HuH-7 (cell line): ENCODE measurements at places on chromosomes 5 and 9.

GRCh38 chr9:97904725-97905124 lies 17.6 kb downstream of the TRMO start:
- DNase-seq, result no peak

GRCh38 chr9:76699971-76700370 lies 64.3 kb upstream of the PCA3 start:
- no peak for DNase-seq

DNA sequence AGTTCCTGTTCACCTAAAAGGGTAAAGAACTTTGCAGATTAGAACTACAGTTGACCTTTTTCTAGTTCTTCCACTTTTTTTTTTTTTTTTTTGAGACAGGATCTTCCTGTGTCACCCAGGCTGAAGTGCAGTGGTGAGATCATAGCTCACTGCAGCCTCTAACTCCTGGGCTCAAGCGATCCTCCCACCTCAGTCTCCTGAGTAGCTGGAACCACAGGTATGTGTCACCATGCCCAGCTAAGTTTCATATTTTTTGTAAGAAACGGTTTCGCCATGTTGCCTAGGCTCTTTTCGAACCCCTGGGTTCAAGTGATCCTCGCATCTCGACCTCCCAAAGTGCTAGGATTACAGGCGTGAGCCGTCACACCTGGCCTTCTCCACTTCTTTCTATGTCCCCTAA lies 39.7 kb upstream of the TNFAIP8 start:
- no peak for DNase-seq

GRCh38 chr9:14868772-14869583 lies 41.2 kb downstream of the FREM1 start:
- peak; percentile 9 for DNase-seq

DNA sequence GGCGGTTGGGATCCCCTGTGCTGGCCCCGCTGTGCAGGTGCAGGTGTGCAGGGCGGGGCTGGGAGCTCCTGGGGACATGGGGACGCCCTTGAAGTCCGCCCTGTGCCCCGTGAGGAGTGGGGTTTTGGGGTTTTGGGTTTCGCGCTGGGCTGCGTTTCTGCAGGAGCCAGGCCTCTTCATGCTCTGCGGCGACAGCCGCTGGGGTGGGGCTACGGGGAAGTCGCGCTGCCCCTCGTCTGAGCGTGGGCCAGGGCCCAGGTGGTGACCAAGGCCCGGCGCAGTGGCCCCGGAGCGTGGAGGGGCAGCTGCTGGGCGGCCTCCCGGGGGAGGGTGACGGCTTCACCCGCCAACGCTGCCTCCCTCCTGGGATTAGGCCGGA lies 47.8 kb upstream of the IRX4 start:
- no peak for DNase-seq

GRCh38 chr5:149072376-149072775 lies 9.5 kb upstream of the SH3TC2 start:
- DNase-seq, result no peak

DNA sequence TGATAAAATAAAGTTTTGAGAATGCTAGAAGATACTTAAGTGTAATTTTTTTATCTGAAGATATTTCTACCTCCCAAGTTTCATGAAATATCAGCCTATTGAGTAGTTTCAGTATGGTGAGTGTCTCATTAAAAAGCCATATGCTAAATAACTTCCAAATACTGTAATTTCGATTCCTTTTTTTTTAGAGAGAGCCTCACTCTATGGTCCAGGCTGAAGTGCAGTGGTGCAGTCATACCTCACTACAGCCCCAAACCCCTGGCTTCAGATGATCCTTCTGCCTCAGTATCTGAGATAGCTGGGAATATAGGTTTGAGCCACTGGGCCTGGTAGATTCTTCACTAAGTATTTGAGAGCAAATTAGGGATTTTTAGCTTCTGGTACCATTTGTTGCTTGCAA lies 24.5 kb downstream of the CDC42SE2 start:
- no peak for DNase-seq

- DNase-seq, result no peak
Measured at GRCh38 chr5:151913425-151913824, 11.2 kb downstream of the GLRA1 start.

DNA sequence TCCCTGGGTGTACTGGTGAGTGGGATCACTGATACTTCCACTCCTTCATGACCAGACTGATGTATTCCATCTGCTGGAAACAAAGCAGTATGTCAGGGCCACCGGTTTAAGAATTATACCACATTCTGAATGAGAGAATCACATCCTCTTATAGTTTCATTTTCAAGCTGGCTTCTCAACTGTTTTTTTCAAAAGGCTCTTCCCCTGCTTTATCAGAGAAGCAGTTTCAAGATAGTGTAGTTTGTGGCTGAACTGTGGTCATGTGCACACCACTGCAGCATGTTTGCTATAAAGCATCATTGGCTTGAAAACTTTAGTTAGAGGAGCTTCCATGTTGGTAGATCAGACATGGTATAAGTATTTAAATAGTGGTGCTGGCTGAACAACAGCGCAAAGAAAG lies 450.5 kb upstream of the CDH10 start:
- DNase-seq, result no peak

DNA sequence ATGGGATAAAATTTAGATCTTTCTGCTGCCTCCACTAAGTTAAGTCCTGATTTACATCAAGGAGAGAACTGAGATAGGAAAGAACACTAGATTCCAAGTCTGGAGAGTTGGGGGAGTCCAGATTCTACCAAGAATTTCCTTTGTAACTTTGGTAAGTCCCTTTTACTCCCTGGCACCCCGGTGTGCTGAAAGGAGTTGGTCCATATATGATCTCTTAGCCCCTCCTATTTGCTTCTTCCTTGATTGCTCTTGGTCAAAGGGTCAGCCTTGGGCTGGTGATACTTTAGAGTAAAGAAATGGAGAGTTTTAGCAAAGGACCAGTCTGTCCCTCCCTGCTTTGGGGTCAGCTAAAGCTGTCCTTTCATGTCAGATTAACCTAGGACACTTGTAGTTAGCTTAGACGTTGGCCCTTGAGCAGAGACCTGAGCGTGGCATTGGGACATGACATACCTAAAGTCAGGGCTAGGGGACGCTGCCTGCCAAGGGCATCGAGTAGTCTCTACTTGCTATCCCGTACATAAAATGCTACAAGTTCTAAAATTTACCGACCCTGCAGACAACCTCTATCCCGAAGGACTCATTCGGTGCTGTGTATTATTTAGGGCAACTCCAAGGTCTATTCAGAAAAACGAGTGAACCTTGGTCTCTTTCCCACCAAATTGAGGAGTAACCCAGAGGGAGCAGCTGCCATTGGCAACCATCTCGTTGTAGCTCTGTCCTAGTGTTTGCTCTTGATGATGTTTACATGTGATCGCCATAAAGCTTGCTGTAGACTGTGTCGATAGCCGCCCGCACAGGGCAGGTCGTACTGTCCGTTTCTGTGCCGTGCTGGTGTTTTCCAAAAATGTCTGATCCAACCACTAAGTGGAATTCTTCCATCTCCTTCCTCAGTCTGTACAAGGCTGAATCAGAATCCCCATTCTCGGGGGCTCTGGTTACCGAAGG lies 94.4 kb downstream of the PDE6A start:
- no peak for DNase-seq

DNA sequence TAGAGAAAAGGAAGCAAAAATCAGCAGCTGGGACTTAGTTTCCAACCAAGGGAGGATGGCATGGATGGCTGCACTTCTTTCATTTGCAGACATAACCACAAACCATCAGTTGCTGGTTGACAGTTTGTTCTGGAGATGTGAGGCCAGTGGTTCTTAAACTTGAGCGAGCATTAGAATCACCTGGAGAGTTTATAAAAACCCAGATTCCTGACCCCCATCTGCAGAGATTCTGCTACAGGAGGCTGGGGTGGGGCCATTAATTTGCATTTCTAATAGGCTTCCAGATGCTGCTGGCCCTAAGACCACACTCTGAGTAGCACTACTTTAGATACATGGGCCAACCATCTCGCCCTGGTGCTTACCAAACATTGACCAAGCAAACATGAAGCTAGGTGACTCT lies 60.8 kb downstream of the MARCHF3 start:
- DNase-seq, result no peak

- peak; percentile 24 for DNase-seq
Measured at GRCh38 chr5:66742083-66742895, 146.1 kb downstream of the MAST4 start.

GRCh38 chr5:40405230-40405629 lies 274.5 kb upstream of the PTGER4 start:
- DNase-seq, result no peak

DNA sequence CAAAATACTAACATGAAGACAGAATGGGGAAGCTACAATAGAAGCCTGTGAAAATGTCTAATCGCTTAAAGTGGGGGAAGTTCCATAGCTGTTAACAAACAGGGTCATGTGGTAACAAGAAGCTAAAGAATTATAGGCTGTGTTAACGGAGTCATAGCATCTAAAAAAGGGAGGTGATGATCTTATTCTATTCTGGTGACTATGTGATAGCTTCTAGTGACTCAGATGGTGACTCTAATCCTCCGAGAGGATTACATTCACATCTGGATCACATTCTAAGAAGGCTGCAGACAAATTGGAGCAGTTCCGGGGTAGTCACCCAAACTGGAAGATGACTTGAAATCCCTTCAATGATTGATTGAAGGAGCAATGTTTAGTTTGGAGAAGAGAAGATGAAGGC lies 142.1 kb downstream of the LIFR start:
- DNase-seq, result no peak

GRCh38 chr5:83947763-83948162 lies 227.1 kb upstream of the HAPLN1 start:
- DNase-seq, result no peak

DNA sequence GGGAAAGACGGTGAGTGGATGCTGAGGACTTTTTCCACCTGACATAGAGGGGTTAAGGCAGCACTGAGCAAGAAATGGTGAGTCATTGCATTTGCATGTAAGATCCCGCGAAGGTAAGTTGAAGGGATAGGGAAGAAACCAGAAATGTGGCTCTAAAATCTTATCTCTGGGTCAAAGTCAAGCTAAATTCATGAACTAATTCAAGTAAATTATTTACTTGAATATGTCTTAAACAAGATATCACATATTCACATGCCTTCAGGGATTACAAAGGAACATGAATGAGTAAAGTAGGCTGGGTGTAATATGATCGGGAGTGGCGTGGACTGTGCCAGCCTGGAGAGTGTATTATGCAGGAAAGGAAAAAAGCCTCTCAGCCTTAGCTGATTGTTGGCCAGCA lies 74.4 kb upstream of the EQTN start:
- no peak for DNase-seq

DNA sequence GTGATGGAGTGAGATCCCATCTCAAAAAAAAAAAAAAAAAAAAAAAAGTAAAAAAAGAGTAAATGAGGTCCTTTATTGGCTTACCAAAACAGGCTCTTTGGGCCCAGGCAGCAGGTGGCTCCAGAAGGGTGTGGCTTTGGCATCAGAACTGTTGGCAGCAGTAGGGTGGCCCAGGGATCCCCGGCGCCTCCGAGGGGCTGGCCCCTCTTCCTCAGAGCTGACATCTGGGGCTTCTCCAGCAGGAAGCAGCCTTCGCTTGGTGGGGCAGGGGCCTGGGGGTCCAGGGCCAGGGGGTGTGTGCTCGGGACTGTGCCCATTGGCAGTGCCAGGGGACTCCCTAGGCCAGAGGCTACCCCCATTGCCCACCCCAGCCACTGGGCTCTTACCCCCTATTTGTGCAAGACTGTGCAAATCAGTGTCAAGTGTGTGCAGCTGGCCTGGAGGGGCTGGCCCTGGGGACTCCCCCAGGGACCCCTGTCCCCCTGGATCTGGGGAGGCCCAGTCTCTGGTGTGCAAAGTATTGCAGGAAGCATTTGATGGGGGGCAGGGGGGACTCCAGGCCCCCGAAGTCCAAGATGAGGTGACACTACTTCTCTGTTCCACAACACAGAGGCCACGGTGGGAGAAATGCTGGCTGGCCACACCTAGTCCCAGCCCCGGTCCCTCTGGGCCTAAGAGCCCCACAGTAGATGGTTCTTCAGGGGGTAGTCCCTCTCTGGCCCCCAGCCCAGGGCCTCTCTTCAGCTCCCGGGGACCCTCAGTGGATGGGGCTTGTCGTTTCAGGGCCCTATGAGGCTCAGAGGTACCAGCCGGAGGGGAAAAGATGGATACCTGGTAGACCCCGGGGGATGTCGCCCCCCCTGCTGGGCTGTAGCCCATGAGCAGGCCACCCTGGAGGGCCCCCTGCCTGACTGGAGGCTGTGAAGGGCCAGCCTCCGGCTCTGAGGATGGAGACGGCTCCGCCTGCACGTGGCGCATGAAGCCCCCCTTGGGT lies 4.7 kb upstream of the STOML2 start:
- DNase-seq, result no peak

- DNase-seq, result no peak
Measured at GRCh38 chr5:148830211-148830610, 3.8 kb downstream of the ADRB2 start.

- no peak for DNase-seq
Measured at GRCh38 chr5:123508441-123508840, 3.5 kb upstream of the CSNK1G3 start.

DNA sequence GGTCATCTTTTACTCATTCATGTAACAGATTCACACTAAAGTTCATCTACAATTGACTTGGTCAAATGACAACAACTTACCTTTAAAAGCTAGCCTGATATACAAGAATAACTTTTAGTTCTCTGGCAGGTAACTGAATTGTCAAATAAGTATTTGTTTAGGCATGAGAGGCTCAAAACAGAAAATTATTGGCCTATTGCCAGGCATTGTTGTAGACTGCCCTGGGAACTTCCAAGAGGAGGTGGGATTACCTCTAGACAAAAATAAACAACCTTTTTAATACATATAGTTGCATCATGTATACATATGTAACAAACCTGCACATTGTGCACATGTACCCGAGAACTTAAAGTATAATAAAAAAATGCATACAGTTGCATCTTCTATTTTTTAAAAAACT lies 18.2 kb upstream of the SLCO4C1 start:
- no peak for DNase-seq

GRCh38 chr5:129019401-129019908 lies 54.2 kb downstream of the SLC27A6 start:
- no peak for DNase-seq

DNA sequence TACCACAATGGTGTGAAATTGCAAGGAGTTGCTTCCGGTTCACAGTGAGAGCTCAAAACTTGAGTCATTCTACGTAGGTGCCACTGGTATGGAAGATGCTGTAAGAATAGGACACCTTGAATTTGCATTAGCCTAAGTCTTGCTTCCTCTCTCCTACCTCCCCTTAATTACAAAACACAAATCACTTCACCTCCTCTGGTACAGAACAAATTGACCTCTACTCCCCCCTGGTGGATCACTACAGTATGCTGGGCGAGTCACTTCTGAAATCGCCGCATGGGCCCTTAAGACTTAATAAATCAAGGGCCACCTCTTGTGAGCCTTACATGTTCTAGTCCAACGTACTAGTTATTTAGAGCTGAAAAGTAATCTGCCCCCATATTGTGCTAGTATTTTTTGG lies 145.3 kb upstream of the SMARCA2 start:
- peak; percentile 11 for DNase-seq

DNA sequence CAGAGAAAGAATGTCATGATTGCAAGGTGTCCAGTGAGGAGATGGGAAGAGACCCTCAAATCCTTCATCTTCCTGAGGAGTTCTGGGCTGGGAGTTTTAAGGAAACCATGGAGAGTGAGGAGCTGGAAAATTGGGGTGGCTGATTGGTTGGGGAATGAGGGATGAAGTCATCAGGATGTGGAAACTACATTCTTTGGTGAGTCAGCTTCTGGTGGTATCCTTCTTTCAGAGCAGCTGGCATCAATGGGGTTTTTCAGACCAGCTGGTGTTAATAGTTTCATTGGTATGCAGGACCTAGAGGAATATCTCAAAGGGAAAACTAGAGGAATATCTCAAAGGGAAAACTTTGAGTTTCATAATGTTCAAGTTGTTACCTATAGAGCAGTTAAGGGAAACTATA lies 45.2 kb downstream of the RNF180 start:
- DNase-seq, result no peak
